T-helper 17 cell (primary cell): ENCODE measurements at places on chromosomes 7 and 10. TPM values are rescaled to one million over a fixed set of nuclear protein-coding genes. Genes with fewer than 3 reads are reported as not detected.

GRCh38 chr7:98105942-98106544 lies 619 bp upstream of the LMTK2 start:
- H3K27me3 ChIP-seq: peaks cover 6% of the 10 kb centered on the region
- peak overlapping the region; percentile 97 for H3K4me3 ChIP-seq
- no peak for DNase-seq
- peaks cover 20% of the 10 kb centered on the region for H3K4me1 ChIP-seq
- H3K27ac ChIP-seq: no peak overlapping the region

GRCh38 chr7:21338728-21339164 lies 89.1 kb upstream of the SP4 start:
- H3K36me3 ChIP-seq: no peaks in the 10 kb centered on the region
- no peaks in the 10 kb centered on the region for H3K27me3 ChIP-seq
- H3K4me3 ChIP-seq: peak overlapping the region; percentile 77

- DNase-seq: peak; percentile 13
- H3K27me3 ChIP-seq: peaks cover 28% of the 10 kb centered on the region
- H3K27ac ChIP-seq: no peak overlapping the region
- H3K36me3 ChIP-seq: no peaks in the 10 kb centered on the region
- no peak overlapping the region for H3K4me3 ChIP-seq
Observed at GRCh38 chr7:120805636-120806388, 52.1 kb downstream of the TSPAN12 start.

- H3K4me3 ChIP-seq: no peak overlapping the region
- no peaks in the 10 kb centered on the region for H3K36me3 ChIP-seq
- H3K27ac ChIP-seq: no peak overlapping the region
- no peak for DNase-seq
- H3K27me3 ChIP-seq: peaks cover 15% of the 10 kb centered on the region
- peaks cover 4% of the 10 kb centered on the region for H3K4me1 ChIP-seq
Observed at GRCh38 chr7:37987732-37988131, 67.3 kb downstream of the EPDR1 start.

GRCh38 chr7:42315631-42316030 lies 78.6 kb upstream of the GLI3 start:
- no peaks in the 10 kb centered on the region for H3K36me3 ChIP-seq
- H3K27me3 ChIP-seq: no peaks in the 10 kb centered on the region
- no peak overlapping the region for H3K27ac ChIP-seq
- no peak overlapping the region for H3K4me3 ChIP-seq
- no peaks in the 10 kb centered on the region for H3K4me1 ChIP-seq
- DNase-seq: no peak

DNA sequence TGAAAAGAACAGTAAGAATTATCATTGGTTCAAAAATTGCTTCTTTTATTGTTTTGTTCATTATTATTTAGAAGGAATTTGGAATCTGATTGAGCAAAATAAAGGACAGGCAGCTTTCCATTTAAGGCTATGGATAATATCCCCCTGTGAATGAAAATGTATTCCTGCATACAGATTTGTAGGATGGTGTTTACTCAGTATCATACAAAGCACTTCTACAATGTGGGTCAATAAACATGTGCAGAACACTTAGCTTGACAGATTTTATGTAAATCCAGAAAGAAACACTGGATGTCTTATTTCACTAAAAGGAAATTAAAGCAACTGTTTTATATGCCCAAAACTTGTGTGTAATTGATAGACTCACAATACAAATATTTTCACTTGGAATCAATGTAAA lies 189.7 kb downstream of the THSD7A start:
- no peak overlapping the region for H3K27ac ChIP-seq
- no peaks in the 10 kb centered on the region for H3K27me3 ChIP-seq
- no peak for DNase-seq
- H3K4me3 ChIP-seq: no peak overlapping the region
- H3K36me3 ChIP-seq: no peaks in the 10 kb centered on the region

- H3K27me3 ChIP-seq: peaks cover 44% of the 10 kb centered on the region
- no peaks in the 10 kb centered on the region for H3K36me3 ChIP-seq
- H3K27ac ChIP-seq: no peak overlapping the region
- no peak for DNase-seq
Observed at GRCh38 chr10:132066812-132067211, 1.1 kb downstream of the JAKMIP3 start.

DNA sequence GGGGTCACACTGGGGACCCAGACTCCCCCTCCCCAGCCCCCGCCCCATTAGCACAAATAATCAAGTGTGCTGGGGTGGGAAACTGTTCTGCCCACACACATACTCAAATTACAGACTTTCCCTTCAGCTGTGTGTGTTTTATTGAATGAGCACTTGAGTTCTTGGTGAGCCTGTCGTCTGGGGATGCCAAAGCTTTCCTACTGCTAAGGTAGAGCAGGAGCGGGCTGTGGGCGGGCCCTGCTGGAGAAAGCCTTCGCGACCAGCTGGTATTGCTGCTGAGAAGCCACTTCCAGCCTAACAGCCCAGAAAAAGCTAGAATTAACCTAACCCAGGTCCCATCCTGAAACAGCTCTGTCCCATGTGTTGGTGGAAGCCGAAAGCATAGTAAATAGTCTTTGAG lies 87.0 kb upstream of the KMT2E start:
- H3K27me3 ChIP-seq: no peaks in the 10 kb centered on the region
- DNase-seq: no peak
- no peak overlapping the region for H3K27ac ChIP-seq

- H3K4me1 ChIP-seq: no peaks in the 10 kb centered on the region
- no peaks in the 10 kb centered on the region for H3K36me3 ChIP-seq
- no peak for DNase-seq
- peaks cover 16% of the 10 kb centered on the region for H3K27me3 ChIP-seq
- no peak overlapping the region for H3K27ac ChIP-seq
Observed at GRCh38 chr7:116329686-116330503, 119.6 kb downstream of the TES start.

GRCh38 chr7:94655126-94655847 lies 646 bp downstream of the SGCE start:
- H3K27me3 ChIP-seq: peaks cover 30% of the 10 kb centered on the region
- peak overlapping the region; percentile 79 for H3K4me3 ChIP-seq
- H3K4me1 ChIP-seq: peaks cover 14% of the 10 kb centered on the region
- H3K27ac ChIP-seq: peak overlapping the region; percentile 80
- no peaks in the 10 kb centered on the region for H3K36me3 ChIP-seq

Gene NAT16
- total RNA-seq: not detected

Gene CTTNBP2
- total RNA-seq: not detected

Gene PNLIPRP1
- not detected for total RNA-seq

Gene INSYN2A
- not detected for total RNA-seq

Gene SLC26A3
- total RNA-seq: not detected

Gene UPK3BL2
- total RNA-seq: 84.2 TPM

Gene IFIT3
- 10.3 TPM for total RNA-seq

Gene PIP
- not detected for total RNA-seq

Gene IKZF1
- 323 TPM for total RNA-seq

Gene WASHC2C
- 64.8 TPM for total RNA-seq
